Activated T-cell treated with anti-CD3 and anti-CD28 coated beads, Interleukin-2, amount 50 U/mL, for 48 hours (primary cell): ENCODE measurements at places on chromosomes 6 and 20.

DNA sequence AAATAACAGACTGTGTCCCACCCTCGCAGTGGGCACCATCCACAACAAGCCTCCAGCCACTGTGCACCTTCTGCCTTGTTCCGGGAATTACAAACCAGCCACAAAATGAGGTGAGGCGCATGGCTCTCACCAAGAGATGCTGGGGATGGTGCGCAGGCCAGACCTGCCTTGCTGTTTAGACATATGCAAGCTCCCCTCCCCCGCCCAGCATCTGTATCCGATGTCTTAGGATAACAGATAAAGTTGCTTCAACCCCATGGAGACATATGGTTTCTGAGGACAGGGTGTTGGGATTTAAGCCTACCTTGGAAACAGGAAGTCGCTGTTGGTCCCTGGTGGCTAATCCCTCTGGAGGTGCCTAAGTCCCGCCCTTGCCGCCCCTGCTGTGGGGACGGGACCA is 50.4 kb upstream of the MPC1 start:
- no peak for DNase-seq

DNA sequence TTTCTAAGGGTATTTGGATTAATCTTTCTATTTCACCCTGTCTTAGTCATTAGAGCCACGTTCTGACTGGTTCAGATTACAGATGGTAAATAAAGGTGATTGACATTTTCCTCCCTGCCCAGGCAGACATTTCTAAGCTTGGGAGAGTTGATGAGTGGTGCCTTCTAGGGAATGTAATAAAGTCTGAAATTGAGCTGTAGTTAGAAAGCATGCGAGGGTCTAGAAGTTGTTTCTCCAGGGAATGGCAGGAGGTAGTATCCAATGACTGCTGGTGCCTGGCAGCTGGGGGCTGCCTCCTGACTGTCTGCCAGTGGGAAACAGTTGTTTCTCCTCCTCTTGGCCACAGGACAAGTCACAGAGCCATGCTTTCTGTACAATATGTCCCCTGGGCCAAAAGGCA is 14.6 kb downstream of the EDN3 start:
- DNase-seq = no peak

GRCh38 chr20:50015636-50015992 is 32.8 kb downstream of the SNAI1 start:
- no peak for DNase-seq

DNA sequence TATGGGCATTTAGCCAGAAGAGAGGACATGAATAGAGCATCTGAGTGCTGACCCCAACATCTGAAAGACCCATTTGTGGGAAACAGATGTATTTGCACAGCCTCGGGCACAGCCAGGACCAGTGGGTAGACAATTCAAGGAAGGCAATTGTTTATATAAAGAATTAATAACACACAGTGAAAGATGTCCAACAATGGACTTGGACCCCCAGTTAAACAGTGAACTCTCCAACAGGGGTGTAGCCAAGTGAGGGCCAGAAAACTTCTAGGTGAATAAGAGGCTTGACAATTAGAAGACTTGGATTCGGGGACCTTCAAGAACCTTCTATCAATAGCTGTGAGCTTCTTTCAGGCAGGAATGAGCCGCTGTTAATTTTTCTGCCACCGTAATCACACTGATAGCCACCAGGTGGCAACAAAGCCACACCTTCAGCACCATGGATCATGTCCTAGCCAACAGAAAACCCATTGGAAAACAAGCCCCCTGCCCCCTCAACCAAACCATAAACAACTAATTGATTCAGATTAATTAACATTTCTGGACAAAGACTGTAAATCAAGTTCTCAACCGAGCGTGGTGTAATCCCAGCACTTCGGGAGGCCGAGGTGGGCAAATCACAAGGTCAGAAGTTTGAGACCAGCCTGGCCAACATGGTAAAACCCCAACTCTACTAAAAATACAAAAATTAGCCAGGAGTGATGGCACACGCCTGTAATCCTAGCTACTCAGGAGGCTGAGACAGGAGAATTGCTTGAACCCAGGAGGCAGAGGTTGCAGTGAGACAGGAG is 8.8 kb upstream of the SRSF6 start:
- peak; percentile 48 for DNase-seq

- DNase-seq = no peak
Measured at GRCh38 chr6:12047792-12048432, 35.8 kb downstream of the HIVEP1 start.

GRCh38 chr6:165745492-165745891 is 82.5 kb upstream of the PDE10A start:
- DNase-seq = no peak

GRCh38 chr6:89400912-89401399 is 11.1 kb downstream of the RRAGD start:
- DNase-seq = no peak

- no peak for DNase-seq
Measured at GRCh38 chr6:84645000-84645399, 119.4 kb downstream of the TBX18 start.

DNA sequence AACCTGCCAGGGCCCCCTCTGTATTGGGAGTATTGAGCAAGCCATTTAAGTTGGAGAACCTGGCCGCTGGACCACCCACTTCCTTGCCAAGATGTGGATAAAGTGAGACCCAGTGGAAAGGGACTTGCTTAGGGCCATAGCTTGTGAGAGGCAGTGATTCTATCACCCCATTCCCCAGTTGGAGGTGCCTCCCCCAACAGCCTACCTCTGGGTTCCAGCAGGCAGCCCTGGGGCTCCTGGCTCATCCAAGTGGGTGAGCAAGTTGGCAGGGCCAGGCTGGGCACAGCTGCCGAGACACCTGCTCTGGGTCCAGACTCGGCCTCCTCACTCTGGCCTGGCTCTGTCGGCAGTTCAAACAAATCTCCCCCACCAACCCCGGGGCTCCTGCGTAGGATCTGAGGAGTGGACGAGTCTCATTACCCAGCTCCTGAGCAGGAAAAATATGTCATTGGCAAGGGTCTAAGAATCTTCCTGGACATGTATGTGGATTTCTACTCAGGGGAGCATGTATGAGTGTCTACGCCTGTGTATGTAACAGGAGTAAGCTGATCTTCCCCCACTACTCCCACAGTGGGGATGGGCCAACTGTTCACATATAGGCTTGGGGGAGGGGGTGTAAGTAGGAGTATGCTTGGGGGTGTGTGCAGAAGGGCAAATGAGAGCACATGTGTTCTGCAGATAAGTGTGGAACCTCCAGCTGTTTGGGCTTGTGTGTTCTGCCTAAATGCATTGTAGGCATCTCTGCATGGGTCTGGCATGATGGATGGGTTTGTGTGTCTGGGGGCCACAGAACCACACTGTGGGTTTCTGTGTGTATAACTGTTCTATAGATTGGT is 1.9 kb downstream of the ID1 start:
- DNase-seq = no peak

- no peak for DNase-seq
Measured at GRCh38 chr6:113178349-113178748, 678.8 kb upstream of the MARCKS start.

- DNase-seq = no peak
Measured at GRCh38 chr6:68975816-68976215, 340.7 kb downstream of the ADGRB3 start.

DNA sequence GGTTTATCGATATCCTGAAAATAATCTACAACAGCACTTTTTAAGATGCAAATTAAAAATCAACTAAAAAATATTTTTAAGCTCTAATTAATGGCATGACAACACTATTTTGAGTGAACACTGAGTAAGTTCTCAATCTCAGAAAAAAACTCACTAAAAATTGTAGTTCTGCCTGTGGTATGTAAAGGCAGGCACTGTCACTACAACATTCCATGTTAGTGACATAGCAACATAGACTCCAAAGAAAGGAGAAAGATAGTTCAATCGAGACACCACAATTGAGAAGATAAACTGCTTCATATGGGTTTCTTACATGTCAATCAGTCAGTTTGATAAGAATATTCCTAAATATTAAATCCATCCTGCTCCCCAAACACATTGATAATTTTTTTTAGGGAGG is 38.0 kb downstream of the COL12A1 start:
- no peak for DNase-seq

DNA sequence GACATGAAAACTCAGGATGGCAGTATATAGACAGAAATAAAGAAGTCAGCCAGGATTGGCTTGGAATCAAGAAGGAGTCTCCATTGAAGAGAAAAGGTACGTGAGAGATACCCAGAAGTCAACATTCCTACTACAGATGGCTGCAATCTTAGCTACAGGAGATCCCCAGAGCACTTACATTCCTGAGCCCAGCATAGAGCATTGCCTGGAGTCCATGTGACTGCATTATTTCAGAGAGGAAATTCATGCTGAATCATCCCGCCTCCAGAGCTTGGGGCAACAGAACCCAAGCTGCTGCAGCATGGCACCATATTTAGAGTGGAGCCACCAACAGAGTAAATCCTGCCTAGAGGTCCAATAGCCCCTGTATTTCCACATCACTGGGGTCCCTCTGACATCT is 125.0 kb upstream of the GRIK2 start:
- DNase-seq = no peak

- DNase-seq = no peak
Measured at GRCh38 chr6:56729719-56730118, 87.0 kb upstream of the DST start.
